ENCODE measurements at places on chromosomes 11 and 22.
A peak's percentile ranks its signal among the peaks of the same experiment; 100 is the strongest.

- DNase-seq = no peak
These were observed 249.3 kb downstream of the BLID start for GRCh38 chr11:121866754-121867153.

- DNase-seq = no peak
These were observed 5.5 kb downstream of the KRTAP5-2 start for GRCh38 chr11:1592628-1593027.

- DNase-seq = no peak
These were observed 35.0 kb downstream of the PDGFB start for GRCh38 chr22:39209756-39210155.

- no peak for DNase-seq
These were observed 630.3 kb downstream of the TBC1D22A start for GRCh38 chr22:47392729-47393128.

GRCh38 chr11:112392904-112393303, 132.2 kb upstream of the PLET1 start:
- DNase-seq = no peak

- DNase-seq = no peak
These were observed 8.7 kb downstream of the CD3E start for GRCh38 chr11:118313242-118313641.

DNA sequence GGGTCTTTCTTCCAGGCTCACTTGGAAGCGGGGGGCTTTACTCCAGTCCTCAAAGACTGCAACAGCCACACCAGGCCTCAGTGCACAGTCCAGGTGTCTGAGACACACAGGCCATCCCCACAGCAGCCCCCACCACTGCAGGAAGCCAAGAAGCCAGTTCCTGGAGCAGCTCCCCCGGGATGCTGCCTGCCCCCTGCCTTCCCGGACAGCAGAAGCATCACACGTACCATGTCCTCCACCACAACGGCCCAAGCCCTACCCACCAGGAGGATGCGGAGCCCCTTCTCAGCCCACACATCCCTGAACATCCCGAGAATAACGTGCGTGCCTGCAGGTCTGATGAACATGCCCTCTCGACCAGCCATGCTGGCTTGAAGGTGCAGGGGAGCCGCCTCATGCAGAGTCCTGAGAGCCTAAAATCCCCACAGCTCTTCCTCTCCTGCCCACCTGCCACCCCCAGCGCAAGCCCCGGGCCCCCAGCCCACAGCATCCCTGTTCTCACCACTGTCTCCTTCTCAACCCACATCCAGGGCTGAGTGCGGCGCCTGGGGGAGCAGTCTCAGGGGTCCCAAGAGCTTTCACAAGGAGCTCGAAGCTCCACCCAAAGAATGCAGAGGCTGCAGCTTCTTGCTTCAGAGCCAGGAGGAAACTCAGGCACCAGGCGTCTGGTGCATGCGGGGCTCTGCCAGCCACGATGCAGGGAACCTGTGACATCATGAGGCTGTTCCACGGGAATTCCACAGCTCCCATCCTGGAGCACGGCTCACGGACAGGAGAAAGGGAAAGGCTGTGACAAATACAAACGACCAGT, 209.6 kb downstream of the BRD1 start:
- DNase-seq = no peak

- no peak for DNase-seq
These were observed 4.5 kb downstream of the SYVN1 start for GRCh38 chr11:65129649-65130441.

GRCh38 chr11:63887386-63887999, 29.5 kb downstream of the RCOR2 start:
- no peak for DNase-seq

DNA sequence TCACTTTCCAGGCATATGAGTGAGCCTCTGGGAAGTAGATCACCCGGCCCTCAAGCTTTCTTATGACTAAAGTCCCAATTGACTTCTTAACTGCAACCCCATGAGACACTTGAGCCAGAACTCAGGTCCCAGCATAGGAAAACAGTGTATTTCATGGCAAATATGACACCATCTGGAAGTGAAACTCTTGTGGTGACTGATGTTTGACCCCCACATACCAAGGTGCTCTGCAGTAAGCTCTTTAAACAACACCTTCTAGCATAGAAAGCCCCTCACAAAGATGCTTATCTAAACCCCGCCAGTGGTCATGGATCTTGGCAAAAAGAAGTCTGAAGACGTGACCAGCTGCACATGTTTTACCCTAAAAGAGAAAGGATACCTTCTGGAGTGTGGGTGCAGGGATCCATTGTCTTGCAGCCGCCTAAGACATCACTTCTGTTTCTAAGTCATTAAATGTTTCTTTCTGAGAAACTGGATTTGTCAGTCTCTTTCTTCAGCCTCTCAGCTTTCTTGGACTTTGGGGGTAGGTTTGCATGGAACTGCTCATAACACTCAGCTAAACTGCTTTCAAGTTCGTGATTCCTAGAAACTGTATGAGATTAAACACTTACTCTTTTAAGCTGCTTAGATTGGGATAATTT, 7.4 kb upstream of the PELI3 start:
- DNase-seq = no peak

DNA sequence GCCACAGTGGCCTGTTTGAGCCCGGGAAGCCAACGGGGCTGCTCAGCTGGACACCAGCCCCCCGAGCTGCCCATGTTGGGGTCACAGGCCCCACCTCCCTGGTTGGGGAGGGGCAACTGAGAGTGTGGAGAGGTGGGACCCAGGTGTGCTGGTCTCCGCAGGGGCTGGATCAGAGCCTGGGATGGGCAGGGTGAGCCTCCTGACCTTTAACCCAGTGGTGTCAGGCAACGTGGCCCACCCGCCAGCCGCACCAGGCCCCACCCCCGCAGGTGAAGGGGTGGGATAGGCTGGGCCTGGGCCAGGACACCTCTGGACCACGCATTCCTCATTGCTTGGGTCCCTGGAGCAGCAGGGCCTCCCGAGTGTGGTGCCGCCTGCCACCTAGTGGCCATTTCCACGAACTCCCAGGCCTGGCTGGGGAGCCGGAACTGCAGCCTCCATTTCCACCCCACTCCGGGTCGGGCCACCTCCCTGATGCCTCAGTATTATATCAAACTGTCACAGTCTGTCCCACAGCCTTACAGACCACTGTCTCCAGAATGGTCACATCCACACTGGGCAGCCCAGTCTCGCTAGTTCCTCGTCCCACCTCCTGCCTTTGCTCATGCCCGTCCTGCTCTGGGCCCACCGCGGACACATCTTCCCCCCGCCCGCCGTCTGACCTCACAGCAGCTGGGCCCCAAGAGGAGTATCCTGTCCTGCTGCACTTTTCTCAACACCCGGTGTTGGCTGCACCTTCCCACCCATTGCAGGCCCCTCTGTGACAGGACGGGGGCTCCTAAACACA, 13.3 kb upstream of the PPP6R3 start:
- DNase-seq = peak; percentile 47

- no peak for DNase-seq
These were observed 15.0 kb downstream of the CABIN1 start for GRCh38 chr22:24026056-24026455.

DNA sequence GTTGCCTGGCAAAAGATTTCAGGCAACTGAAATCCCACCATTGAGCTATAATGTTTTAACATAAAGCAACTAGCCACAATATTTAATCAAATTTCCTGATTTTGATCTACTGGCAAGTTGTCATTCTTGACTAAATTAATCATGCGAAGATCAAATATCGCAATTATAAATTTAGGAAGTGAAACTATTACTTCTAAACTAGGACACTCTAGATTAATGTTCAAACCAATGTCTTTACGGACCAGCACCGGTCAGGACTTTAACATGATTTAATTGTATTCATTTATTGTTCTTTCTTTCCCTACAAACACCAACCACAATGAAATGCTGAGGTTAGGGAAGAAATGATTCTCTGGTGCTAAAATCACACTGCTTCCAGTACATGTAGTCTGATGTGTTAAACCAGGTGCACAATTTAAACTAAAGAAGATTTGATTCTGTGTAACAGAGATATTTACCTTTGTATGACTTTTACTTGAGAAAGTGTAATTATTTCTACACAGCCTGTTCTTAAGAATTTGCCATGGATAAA, 14.9 kb downstream of the GAS2 start:
- DNase-seq = no peak

DNA sequence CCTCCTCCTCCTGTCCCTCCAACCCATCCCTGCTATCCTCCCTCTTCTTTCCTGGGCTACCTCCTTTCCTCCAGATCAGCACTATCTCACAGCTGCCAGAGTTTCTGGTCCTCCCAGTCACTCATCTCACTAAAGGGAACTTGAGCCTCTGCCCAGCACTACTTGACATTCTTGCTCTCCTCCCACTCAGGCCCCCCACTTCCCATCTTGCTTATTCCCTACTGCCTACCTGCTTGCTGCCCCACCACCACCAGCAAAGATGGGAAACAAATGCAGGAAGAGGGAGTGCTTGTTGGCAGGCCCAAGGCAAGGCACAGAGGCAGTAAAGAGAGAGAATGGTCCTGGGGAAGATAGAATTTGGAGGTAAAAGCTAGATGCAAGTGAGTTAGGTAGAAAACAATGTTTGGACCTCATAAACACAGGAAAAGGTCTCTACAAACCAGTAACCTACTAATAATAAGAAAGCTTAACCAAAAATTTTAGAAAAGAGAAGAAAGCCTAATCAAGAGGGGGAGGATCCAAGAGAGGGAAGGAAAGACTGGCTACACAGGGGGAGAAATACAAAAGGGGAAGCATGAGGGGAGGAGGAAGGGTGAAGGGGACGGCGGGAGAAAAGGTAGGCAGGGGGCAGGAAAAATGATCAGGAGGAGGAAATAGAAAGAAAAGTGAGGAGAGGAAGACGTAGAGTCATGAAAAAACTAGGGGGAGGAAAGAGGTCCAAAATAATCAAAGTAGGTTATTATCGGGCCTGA, 63.6 kb downstream of the PAK1 start:
- DNase-seq = no peak

DNA sequence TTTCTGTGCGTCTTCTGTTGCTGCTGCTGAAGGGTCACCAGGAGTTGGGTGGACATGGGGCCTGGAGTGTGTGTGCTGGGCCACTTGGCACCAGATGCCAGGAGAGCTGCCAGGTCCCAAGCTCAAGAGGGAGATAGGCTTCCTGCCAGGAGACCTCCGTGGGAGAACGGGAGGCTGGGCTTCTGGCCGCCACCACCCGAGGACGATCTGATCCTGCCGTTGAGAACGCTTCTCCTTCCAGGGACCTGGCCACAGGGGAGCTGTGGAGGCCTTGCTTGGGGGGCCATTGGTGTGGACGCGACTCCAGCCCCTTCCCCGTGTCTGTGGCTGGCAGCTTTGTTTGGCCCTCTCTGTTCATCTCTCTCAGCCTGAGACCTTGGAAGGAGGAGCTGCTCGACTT, 2.4 kb downstream of the BRSK2 start:
- DNase-seq = no peak

DNA sequence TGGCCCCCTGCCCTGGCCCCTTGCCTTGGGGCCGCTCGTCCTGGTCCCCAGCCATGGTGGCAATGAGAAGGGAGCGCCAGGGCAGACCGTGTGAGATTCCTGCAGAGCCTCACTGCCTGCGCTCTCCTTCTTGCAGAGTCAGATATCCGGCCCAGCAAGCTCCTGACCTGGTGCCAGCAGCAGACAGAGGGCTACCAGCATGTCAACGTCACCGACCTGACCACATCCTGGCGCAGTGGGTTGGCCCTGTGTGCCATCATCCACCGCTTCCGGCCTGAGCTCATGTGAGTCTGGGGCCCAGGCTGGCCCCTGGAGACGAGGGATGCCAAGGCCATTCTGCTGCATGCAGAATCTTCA, 114.1 kb downstream of the MICAL2 start:
- DNase-seq = no peak

DNA sequence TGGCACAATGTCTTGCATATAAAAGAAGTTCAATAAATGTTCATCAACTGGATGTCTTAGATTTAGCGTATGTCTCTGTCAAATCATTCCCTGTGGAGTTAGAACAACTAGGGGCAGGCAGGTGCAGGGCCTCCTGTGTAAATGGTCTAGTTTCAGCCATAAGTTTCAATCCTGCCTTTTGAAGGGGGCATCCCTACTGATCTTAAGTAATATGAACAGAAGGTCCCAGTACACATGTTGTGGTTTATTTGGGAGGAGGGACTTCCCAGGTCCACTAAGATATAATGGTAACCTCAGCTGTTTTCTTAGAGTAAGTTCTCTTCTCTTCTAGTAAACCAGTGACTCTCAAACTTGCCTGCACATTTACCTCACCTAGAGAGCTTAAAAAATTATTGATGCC, 19.8 kb downstream of the TTC12 start:
- no peak for DNase-seq

GRCh38 chr22:17352798-17353197, 16.5 kb upstream of the CECR2 start:
- DNase-seq = no peak

- DNase-seq = no peak
These were observed 1396.7 kb downstream of the BRD1 start for GRCh38 chr22:48431014-48431413.

- DNase-seq = no peak
These were observed 4.3 kb upstream of the TRIM44 start for GRCh38 chr11:35658020-35658948.

DNA sequence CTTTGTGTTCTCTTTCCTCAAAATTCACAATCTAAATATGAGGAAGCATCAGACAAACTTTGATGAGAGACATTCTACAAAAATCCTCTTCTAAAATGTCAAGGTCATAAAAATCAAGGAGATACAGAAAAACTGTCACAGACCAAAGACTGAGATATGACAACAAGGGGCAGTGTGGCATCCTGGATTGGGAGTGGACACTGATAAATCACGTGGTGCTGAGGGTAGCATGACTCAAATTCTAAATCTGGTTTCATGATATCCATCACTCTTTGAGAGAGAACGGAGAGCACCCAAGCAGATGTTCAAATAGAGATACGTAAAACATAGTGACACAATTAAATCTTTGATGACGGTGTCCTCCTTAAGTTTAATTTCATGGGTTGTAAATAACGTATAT, 13.0 kb upstream of the CARD18 start:
- no peak for DNase-seq

DNA sequence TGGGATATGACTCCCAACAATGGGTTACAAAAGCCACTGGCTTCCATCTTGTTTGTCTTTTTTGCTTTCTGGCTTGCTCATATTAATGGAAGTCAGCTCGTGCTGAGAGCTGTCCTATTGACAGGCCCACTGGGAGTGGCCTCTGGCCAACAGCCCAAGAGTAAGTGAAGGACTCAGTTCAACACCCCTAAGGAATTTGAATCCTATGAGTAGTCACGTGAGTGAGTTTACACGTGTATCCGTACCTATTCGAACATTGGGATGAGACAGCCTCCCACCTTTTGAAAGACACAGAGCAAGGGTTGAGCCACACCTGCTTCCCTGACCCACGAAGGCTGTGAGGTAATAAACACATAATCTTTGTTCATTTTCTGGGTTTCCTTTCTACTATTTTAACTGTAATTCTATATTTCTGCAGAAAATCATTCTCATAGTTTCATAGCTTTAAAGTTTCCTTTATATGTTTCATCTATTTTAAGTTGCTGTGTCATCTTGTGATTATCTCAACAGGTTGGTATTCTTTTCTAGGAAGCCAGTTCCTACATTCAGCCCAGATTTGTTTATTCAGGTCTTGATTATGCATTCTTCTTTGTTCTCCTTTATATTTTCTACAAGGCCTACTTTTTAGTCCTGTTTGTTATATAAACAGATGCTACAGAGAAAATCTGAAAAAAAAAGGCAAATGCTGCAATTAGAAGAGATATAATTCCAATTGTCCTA, 802.3 kb downstream of the CNTN5 start:
- DNase-seq = no peak

Data from fibroblast of the conjunctiva (primary cell).